HepG2 (cell line): ENCODE measurements at places on chromosomes 2 and 18. TPM values are rescaled to one million over a fixed set of nuclear protein-coding genes. Genes with fewer than 3 reads are reported as not detected.

RAB27B gene
- total RNA-seq = not detected in 2 replicates

- H3K27me3 ChIP-seq = no peaks in the 10 kb centered on the region
- no peak overlapping the region for H3K27ac ChIP-seq
- H3K4me1 ChIP-seq = no peaks in the 10 kb centered on the region
- H3K4me3 ChIP-seq = no peak overlapping the region
- no peak for DNase-seq
Measured at GRCh38 chr2:83471655-83472054, 987.4 kb downstream of the SUCLG1 start.

DNA sequence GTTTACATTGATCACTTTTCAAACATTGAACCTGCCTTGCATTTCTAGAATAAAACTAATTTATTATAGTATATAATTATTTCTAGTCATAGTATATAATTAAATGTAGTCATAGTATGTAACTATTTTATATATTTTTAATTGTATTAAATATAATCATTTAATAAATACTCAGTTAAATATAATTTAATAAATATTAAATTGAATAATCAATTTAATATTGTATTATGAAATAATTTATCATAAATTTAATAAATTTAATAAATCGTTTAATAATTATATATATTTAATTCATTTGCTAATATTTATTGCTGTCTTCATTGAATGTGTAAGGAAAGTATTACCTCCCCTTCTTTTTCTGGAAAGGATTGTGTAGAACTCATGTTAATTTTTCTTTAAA, 225.6 kb upstream of the NRP2 start:
- H3K4me3 ChIP-seq = no peak overlapping the region
- H3K27me3 ChIP-seq = no peaks in the 10 kb centered on the region
- no peaks in the 10 kb centered on the region for H3K36me3 ChIP-seq

DNA sequence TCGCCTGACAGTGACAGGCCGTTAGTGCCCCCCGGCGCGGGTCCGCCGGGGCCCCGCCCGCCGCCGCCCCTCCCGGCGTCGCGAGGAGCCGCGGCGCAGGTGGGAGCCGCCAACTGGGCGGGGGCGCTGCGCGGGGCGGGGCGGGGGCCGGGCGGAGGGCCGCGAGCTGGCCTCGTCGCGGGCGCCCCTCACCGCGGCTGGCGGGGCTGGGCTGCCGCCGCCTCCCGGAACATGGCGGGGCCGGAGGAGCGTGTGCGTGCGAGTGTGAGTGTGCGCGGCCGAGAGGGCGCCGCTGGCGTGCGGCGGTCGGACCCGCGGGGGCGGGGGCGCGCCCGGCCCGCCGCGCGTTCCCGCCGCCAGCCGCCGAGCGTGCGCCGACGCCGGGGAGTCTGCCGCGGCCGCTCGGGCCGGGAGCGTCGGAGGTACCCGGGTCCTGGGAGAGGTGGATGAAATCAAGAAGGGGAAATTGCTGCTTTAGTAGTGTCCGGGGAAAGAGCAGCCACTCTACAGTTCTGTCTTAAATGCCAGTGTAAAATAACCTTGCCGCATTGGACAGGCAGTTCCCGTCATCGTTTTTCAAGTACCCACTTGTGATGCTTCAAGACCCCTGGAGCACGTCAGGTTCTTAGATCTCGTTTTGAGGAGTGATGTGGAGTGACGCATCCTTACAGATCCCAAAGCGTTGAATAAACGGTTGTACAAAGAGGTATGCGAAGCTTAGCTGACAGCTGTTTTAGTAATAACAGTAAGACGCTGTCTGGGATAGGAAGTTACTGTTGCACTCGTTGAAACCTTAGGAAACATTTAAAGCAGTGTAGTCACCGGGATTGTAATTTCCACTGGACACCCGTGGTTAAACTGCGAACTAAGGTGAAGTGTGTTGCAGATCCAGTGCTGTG, 836 bp downstream of the ANKRD12 start:
- H3K4me3 ChIP-seq = peak overlapping the region; percentile 93
- peaks cover 63% of the 10 kb centered on the region for H3K4me1 ChIP-seq
- peak overlapping the region; percentile 97 for H3K27ac ChIP-seq
- no peaks in the 10 kb centered on the region; the same call in 1 of the 2 replicates for H3K27me3 ChIP-seq
- peaks cover 2% of the 10 kb centered on the region; the same call in 1 of the 2 replicates for H3K36me3 ChIP-seq

GRCh38 chr2:36785179-36785795, 88.8 kb downstream of the VIT start:
- H3K4me1 ChIP-seq = no peaks in the 10 kb centered on the region
- peaks cover 4% of the 10 kb centered on the region for H3K27me3 ChIP-seq
- no peak overlapping the region for H3K27ac ChIP-seq
- peak; percentile 65 for DNase-seq

DNA sequence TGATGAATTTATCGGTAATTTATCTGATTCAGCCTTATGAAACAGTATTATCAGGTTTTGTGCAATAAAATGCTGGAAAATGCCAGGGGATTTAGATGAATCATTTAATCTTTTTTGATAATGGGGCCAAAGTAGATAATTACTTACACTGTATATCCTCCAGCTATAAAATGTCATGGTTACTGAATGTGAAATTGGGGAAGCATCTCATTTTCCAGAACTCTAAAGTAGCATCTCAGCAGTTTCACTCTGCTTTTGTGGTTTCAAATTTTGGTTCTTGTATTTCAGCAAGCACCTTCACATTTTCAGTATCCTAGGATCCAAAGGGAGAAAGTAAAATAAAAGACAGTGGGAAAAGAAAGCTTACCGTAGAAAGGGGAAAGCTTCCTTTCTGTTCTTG, 12.8 kb downstream of the ANKRD62 start:
- H3K27ac ChIP-seq = no peak overlapping the region
- no peaks in the 10 kb centered on the region for H3K4me1 ChIP-seq
- no peaks in the 10 kb centered on the region for H3K36me3 ChIP-seq
- no peak for DNase-seq

DSC2 gene
- total RNA-seq = 19.6 and 24.9 TPM in 2 replicates

DNA sequence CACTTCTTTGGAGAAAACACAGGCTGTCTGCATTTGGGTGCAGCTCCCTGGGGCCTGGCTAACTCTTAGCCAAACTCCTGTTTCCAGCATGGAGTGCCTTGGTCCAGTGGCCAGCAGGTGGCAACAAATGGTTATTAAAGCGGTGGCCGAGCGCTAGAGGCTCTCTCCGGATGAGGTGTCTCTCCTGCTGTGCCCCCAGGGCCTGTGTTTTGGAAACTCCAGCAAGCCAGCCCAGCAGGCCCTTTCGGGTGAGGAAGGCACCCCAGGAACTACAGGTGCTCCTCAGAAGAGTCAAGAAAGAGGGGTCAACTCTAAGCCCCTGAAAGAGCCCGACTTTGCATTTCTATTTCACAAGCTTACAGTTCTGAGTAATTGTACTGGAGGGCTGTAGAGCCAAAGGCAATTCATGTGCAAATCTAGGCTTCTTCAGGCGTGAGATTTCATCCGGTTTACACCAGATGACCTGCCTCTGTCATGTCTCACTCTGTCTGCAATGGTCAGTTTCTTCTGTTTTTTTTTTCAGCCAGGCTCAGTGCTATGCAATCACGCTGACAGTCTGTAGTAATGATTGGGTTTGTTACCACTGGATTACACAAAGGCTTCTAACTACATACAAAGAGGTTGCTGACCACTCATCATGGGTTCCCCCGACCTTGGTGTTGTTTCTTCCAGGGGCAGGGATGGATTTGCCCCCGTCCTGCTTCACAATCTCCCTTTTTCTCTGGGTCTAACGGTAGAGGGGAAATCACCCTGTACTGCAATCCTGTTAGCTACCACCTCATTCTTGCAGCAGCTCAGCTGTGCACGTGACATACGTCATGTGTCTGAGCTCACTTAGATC, 7.6 kb upstream of the CHRNA1 start:
- H3K27ac ChIP-seq = no peak overlapping the region
- peaks cover 32% of the 10 kb centered on the region; the same call in 2 of the 3 replicates for H3K27me3 ChIP-seq
- H3K4me1 ChIP-seq = peaks cover 8% of the 10 kb centered on the region
- no peaks in the 10 kb centered on the region for H3K36me3 ChIP-seq
- H3K4me3 ChIP-seq = peak overlapping the region; percentile 27

GRCh38 chr2:30979822-30980245, 158.4 kb downstream of the GALNT14 start:
- no peaks in the 10 kb centered on the region for H3K36me3 ChIP-seq
- H3K4me3 ChIP-seq = no peak overlapping the region
- no peak for DNase-seq
- H3K4me1 ChIP-seq = no peaks in the 10 kb centered on the region
- H3K27ac ChIP-seq = no peak overlapping the region

DNA sequence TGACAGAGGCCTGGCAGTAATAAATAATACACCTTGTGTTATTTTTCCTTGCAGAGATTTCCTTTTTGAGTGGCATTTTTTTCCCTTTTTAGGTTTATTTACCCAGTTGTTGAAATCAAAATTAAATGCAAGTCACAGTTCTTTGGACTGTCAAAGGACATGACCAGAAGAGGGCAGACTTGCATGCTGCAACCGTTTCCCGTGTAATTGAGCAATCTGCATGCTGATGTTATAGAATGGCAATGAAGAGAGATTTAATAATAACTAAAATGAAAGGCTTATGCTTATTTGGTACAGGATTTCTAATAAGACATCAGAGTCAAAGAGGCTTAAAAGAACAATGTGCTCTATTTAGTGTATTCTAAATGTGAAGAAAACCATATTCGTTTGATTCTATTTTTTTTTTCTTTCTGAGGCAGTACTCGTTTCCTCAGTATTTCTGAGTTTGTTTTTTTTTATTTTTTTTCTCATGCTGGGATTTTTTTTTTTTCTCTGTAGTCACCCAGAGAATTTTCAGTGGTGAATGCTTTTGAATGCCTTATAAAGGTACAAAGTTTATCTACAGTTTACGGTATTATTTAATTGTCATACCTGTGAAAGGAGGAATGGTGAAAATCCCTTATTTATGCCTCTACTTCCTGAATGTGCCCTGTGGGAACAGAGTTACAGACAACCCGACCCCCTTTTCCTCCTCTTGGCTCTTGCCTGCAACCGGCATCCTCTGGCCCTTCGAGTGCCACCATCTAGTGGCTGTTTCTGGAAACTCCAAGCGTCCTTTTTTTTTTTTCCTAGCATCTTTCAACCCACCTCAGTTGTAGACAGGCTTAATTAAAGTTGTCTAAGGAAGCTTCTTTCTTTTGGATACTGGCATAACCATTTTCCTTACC, 368.5 kb downstream of the LRRTM1 start:
- no peaks in the 10 kb centered on the region for H3K27me3 ChIP-seq
- H3K27ac ChIP-seq = no peak overlapping the region
- no peak overlapping the region for H3K4me3 ChIP-seq
- H3K36me3 ChIP-seq = no peaks in the 10 kb centered on the region
- H3K4me1 ChIP-seq = peaks cover 4% of the 10 kb centered on the region; the same call in 1 of the 2 replicates

LAMA3 gene
- 2.2 and 2.6 TPM in 2 replicates for total RNA-seq

DNA sequence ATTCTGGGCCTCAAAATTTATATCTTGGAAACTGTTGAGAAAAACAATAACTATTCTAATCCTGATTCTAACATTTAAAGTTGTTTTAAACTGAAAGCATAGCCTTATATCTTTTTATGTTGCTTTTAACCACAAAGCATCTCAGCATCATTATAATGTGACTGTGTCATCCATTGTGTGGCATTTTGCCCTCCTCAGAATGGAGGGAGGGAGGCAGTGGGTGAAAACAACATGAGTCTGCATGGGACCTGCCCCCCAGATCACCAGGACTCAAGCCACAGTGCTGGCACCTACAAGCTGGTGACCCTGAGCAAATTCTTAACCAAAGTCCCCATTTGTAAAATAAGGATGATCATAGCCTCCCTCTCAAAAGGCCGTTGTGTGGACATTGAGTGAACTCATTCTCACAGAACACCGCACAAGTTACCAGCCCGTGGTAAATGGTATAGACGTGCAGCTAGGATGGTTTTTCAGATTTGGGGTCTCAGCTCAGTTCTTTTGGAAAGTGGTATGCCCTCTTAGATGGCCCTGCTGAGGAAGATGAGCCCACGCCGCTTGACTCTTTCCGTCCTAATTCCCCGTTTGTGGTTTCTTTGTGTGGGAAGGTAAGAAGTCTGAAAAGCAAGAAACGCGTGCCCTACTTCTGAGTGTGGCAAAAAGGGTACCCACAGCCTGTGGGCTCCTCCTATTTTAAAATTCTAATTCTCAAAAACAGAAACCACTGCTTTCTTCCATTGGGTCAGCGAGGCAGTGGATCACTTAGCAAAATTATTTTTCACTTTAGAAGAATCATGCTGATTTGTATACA, 305.0 kb upstream of the ID2 start:
- H3K36me3 ChIP-seq = no peaks in the 10 kb centered on the region
- no peak overlapping the region for H3K27ac ChIP-seq
- H3K4me3 ChIP-seq = no peak overlapping the region
- H3K4me1 ChIP-seq = peaks cover 30% of the 10 kb centered on the region

DNA sequence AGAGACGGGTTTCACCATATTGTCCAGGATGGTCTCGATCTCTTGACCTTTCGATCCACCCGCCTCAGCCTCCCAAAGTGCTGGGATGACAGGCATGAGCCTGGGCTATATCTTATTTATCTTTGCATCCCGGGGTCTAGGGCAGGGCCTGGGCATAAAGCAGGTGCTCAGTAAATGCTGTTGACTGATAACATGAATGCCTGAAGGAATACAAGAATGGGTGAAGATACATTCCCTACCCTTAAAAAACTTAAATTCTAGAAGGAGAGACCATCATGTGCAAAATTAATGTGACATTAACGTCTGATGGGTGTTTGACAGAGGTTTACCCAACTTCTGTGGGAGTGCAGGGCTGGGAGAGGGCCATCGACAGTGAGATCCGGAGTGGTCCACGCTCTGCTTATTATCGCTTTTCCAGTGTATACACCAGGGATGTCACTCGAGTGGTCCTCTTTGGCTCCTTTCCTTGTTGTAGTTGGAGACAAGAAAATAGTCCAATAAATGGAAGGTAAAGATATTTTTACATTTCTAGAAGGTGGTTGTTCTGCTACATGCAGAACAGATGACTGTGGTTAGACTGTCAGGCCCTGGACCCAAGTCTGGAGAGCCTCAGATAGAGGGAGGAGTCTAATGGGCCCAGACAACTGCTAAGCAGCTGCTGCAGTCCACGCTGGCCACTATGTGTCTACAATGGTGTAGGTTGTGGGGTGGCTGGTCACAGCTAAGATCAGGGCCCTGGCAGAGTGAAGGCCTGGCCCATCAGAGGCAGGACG, 131.7 kb downstream of the MYCN start:
- no peak overlapping the region for H3K4me3 ChIP-seq
- peaks cover 47% of the 10 kb centered on the region for H3K4me1 ChIP-seq
- no peak overlapping the region for H3K27ac ChIP-seq
